ENCODE measurements at places on chromosomes 16 and 17.

DNA sequence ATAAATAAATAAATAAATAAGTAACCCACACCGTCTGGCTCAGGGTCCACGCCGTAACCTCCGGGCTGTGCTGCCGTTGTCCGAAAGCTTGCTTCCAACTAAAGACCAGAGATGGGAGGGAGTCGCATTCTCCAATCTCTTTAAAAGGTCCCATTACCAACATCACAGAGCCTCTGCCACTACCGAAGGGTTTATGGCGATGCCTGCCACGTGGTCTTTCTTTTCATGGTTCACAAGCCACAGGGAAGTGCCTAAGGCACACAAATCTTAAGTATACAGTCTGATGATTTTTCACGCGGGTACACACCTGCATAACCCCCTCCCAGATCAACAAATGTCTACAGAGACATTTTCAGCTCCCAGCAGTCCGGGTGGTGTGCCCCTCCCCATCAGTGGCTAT, 1.4 kb downstream of the COTL1 start:
- DNase-seq = no peak

GRCh38 chr17:28759256-28759865, 15.6 kb downstream of the TRAF4 start:
- DNase-seq = no peak

- DNase-seq = no peak
These were observed 32.3 kb downstream of the CHD9 start for GRCh38 chr16:53087101-53087500.

DNA sequence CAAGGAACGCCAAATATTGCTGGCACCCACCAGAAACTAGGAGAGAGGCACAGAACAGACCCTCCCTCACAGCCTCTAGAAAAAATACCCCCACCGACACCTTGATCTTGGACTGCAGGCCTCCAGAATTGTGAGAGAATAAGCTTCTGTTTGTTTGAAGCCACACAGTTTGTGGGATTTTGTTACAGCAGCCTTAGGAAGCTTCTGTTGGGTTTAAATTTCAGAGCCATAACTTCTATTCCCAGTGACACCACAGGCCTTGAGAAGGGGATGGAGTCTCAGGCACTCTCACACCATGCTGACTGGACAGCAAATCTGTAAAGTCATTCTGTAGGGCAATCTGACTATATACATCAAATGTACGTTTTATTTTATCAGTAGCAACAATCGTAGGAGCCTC, 38.6 kb downstream of the RNF112 start:
- DNase-seq = no peak

DNA sequence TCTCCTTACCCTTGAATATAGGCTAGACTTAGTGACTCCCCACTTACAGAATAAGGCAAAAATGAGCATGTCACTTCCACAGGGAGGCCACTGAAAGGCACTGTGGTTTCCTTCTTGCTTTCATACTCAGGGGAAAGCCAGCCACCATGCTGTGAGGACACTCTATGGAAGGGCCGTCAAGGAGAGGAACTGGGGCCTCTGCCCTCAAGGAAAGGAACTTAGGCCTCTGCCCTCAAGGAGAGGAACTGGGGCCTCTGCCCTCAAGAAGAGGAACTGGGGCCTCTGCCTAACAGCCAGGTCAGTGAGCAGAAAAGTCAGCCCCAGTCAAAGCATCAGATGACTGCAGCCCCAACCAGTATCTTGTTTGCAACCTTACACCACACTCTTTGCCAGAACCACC, 30.1 kb downstream of the VPS35 start:
- DNase-seq = no peak

- DNase-seq = no peak
These were observed 457.6 kb upstream of the ZFHX3 start for GRCh38 chr16:73505577-73505976.

DNA sequence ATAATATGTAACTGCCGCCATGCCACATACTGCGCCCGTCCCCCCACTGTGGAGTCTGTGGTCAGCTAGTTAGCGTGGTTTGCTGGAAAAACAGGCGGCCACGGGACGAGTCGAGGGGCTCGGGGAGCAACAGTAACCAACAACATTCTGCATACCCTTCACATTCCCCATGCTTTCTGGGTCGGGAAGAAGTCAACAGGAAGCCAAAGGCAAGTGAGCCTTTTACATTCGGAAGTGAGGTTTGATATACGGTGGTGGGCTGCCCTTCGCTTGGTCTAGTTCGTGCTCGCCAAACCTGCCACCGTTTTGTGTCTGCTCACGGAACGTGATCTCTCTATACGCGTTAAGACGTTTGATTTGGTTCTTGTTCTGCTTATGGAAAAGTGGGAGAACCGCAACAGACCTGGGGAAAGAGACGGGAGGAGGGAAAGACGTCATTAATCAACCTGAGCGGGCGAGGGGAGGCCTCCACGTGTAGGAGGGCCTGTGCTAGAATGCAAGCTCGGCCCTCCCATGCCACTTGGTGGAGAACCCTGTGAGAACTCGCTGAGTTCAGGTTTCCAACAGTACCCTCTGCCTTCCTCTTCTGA, 28.9 kb upstream of the CFAP20 start:
- no peak for DNase-seq

DNA sequence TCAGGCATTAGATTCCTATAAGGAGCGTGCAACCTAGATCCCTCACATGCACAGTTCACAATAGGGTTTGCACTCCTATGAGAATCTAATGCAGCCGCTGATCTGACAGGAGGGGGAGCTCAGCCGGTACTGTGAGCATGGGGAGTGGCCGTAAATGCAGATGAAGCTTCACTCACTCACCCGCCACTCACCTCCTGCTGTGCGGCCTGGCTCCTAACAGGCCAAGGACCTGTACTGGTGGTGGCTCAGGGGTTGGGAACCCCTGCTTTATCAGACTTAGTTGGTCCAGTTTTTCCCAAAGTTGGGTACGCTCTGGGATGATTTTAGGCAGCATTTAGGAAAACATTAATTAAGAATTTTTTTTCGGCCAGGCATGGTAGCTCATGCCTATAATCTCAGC, 103.8 kb downstream of the MARF1 start:
- DNase-seq = no peak

DNA sequence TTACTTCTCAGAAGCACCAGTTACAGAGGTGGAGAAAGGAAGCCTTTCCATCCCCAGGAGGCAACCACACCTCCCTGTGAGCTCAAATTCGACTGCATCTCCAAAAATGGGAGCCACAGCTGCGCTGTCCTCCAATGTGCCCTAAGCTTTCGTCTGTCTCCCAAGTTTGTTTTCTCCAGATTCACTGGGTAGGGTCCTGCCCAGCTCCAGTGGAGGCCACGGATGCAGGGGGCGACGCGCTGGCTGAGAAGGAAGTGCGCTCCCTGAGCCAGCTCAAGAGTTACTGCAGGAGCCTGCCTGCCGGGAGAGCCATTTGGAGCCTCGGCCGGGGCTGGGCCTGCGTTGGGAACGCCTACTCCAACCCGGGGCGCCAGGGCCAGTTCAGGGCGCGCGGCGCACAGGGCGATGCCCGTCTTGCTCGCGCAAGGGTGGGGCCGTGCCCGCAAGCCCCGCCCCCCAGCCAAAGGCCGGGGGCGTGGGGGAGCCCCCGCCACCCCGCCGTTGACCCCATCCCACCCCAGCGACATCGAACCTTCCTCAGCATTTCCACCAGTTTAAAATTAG, 19.5 kb downstream of the SIAH1 start:
- DNase-seq = peak; percentile 73

GRCh38 chr17:74712301-74712700, 422 bp downstream of the CD300LF start:
- no peak for DNase-seq

GRCh38 chr17:49946964-49947584, 21.9 kb upstream of the DLX4 start:
- DNase-seq = no peak

DNA sequence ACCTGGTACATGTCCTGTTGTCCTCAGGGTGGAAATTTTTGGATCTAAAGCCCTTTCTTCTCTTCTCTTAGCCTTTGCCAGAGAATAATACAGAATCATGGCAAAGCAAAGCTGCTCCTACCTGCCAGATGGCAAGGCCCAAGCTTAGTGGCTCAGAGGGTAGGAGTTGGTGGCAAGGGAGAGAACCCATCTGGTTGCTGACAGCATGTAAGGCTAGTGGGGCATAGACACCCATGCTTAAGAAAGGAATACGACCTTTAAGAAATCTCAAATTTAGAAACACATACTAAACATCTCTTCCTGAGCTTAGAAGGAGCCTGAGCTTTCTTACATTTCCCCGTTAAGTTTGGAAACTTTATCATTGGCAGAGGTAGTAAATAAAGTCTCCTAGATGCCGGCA, 395.0 kb upstream of the SOX9 start:
- DNase-seq = no peak

DNA sequence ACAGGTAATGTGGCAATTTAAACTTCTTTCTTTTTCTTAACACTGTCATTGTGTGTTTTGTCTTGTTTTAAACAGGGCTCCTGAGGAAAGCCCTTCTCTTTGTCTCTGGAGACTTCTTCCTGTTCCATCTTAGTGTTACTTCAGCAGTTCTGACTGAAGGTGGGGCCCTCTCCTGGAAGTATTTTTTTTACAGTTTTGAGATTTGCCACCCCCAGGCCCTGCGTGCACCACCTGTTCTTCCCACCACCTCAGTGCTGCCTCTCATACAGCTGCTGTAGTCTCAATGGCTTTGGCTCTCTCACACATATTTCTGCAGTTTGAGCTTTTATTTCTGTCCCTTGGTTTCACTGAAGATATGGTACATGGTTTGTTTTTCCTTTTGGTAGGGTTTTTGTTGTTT, 52.5 kb upstream of the ALDH3A1 start:
- DNase-seq = no peak

- DNase-seq = no peak
These were observed 47.3 kb upstream of the DNAH17 start for GRCh38 chr17:78624324-78625151.

DNA sequence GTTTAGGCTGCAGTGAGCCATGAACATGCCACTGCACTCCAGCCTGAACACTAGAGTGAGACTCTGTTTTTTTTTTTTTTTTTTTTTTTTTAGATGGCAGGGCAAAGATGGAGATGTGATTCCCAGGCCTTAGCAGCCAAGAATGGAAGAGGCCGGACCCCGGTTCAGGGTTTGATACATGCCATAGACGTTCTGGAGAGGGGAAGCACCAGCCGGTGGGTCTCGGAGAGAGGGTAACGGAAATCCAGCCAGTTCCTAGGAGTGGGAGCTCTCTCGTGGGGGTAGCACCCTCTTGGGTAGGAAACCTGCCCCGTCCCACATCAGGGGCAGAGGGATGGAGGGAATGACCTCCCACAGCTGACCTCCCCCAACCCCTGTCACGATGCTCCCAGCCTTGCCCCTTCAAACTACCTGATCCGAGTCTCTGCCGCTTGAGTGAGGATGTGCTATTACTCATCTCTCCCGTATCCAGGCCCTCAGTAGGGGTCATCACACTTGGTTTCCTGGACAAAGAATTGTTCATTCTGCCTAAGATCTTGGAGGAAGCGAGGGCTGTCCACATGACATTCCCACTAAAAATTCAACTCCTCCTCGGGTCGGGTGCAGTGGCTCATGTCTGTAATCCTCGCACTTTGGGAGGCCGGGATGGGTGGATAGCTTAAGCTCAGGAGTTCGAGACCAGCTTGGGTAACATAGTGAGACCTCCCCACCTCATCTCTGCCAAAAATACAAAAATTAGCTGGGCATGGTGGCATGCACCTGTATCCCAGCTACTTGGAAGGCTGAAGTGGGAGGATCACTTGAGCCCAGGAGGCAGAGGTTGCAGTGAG, 47.3 kb downstream of the MIS12 start:
- DNase-seq = no peak

DNA sequence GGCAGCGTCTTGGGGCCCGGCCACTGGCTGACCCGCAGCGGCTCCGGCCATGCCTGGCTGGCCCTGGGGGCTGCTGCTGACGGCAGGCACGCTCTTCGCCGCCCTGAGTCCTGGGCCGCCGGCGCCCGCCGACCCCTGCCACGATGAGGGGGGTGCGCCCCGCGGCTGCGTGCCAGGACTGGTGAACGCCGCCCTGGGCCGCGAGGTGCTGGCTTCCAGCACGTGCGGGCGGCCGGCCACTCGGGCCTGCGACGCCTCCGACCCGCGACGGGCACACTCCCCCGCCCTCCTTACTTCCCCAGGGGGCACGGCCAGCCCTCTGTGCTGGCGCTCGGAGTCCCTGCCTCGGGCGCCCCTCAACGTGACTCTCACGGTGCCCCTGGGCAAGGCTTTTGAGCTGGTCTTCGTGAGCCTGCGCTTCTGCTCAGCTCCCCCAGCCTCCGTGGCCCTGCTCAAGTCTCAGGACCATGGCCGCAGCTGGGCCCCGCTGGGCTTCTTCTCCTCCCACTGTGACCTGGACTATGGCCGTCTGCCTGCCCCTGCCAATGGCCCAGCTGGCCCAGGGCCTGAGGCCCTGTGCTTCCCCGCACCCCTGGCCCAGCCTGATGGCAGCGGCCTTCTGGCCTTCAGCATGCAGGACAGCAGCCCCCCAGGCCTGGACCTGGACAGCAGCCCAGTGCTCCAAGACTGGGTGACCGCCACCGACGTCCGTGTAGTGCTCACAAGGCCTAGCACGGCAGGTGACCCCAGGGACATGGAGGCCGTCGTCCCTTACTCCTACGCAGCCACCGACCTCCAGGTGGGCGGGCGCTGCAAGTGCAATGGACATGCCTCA, 773 bp downstream of the NTN3 start:
- DNase-seq = no peak

GRCh38 chr17:7183433-7184090, 4.4 kb upstream of the ASGR1 start:
- DNase-seq = no peak

DNA sequence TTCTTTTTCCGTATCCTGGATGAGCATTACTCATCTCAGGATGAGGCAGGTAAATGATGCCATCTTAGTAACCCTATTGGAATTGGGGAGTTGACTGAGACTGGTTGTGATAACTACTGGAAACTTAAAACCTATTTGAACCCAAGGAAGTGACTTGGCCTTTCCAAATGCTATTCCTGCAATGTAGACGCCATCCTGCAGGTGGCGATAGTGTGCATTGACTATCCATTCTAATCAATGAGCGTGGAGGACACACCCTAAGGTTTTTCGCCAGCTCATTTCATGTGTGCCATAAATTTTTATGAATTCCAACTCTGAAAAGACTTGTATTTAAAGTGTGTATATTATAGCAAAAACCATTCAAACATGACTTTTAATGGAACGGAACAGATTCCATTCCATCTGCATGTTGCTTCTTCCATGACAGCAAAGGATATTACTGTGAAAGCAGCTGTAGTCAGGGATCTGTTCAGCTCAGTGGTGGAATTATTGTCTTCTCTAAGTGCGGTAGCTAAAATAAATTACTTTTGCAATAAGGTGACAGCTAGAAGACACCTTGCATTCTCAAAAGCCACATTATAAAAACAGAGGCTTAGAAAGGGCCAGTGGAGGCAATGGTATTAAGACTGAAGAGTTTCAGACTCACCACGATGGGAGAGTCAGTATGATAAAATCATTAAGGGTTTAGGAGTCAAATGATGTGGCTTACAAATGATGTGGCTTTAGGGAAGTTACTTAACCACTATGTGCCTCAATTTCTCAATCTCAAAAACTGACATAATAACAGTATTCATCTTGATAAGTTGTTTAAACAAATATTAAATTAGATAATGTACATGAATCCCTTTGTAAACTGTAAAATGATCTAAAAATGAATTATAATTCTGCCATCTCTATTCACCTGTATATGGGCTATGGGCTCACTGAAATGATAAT, 55.5 kb downstream of the SYT17 start:
- no peak for DNase-seq

GRCh38 chr17:50918071-50918932, 52.1 kb upstream of the TOB1 start:
- DNase-seq = no peak
